Stimulated activated CD4-positive, alpha-beta T cell treated with anti-CD3 and anti-CD28 coated beads, TNF-alpha, amount 100 ng/mL, for 48 hours (primary cell): ENCODE measurements at places on chromosomes 2 and 18.

GRCh38 chr2:117126656-117127055 lies 687.8 kb upstream of the DDX18 start:
- DNase-seq: no peak

- DNase-seq: no peak
Measured at GRCh38 chr2:120014226-120014980, 1.5 kb downstream of the EPB41L5 start.

DNA sequence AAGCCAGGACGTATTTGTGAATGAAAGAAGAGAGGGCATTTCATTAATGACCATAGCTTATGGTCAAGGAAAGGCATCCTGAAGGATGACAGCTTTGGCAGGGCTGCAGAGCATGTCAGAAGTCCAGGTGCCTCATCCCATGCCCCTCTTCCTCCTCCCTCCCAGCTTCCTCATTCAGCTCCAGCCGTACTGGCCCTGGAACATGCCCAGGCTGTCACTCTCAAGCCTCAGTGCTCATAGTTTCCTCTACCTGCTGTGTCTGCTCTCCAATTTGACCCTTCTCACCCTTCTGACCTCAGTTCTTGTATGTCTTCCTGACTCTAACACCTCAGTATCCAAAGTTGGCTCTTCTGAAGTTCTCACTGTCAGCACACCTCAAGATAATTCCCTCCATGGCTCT lies 695.8 kb upstream of the HS6ST1 start:
- DNase-seq: no peak

GRCh38 chr18:9260388-9261380 lies 73.9 kb upstream of the TWSG1 start:
- no peak for DNase-seq

GRCh38 chr2:237972211-237972610 lies 5.4 kb downstream of the UBE2F start:
- no peak for DNase-seq

DNA sequence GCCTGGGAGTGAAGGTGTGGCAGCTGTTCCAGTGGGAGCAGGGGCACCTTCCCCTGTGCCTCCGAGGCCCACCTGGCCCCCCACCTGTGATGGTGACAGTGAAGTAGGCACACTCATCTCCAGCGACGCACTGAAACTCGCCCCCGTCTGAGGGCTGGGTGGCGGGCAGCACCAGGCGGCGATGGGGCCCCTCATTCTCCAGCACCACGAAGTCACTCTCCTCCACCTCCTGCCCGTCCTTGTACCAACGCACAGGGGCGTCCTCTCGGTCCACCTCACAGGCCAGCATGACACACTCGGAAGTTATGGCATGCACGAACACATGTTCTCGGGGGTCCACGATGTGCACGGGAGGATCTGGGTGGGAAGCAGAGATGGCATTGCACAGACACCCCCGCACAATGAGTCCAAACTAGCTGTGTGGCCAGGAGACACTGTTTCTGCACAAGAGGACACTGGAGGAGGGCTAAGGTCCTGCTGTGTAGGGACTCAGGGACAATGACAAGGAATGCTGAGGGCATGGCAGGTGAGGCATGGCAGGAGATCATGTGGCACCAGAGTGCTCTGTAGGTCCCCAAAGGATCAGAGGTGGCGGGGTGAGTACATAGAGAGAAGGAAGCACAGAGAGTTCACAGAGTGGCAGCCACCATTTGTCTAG lies 7.9 kb downstream of the OBSL1 start:
- DNase-seq: no peak

GRCh38 chr2:117856415-117857210 lies 42.1 kb downstream of the DDX18 start:
- no peak for DNase-seq

GRCh38 chr2:32772638-32773447 lies 145.0 kb downstream of the TTC27 start:
- DNase-seq: no peak

GRCh38 chr18:35136248-35136647 lies 95.0 kb downstream of the MAPRE2 start:
- no peak for DNase-seq

GRCh38 chr2:227881866-227882517 lies 10.6 kb downstream of the DAW1 start:
- no peak for DNase-seq

DNA sequence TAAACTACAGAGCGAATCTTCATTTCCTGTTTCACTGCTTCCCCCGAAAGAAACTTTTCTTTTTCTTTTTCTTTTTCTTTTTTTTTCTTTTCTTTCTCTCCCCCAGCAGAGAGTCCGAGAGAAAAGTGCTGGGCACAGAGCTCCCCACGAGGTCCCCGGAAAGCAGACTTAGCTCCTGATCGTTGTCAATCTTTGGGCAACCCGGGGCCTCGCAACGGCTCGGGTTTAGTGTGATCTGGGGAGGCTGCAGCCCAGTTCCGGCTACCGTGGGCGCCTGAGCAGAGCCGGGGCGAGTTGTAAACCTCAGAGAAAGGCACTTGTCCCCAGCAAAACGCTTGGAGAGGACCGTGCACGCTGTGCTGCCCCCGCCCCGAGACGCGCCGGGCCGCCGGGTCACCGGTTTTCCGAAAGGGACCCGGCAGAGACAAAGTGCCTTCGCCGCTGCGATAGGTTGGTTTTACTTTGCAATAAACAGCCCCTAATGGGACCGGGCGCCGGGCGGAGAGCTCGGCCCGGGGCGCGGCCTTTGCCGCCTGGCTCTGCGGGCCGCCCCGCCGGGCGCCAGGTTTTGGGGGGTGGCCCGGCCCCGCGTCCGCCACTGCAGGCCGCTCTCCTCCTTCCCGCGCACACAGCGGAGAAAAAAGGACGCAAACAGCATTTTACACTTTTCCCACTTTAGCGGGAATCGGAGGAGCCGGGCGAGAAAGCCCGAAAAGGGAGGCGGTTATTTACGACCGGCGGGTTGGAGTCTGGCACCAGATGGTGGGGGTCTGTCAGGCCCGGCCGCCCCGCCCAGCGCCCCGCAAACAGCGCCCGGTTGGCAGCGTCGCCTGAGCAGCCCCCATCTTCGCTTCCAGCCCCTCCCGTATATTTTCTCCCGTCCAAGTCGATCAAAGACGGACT lies 136.0 kb downstream of the INSIG2 start:
- peak; percentile 7 for DNase-seq

- no peak for DNase-seq
Measured at GRCh38 chr2:103667335-103667884, 905.6 kb downstream of the TMEM182 start.

- no peak for DNase-seq
Measured at GRCh38 chr2:58063641-58064040, 17.0 kb downstream of the VRK2 start.

- no peak for DNase-seq
Measured at GRCh38 chr2:79576451-79576850, 63.6 kb downstream of the CTNNA2 start.

DNA sequence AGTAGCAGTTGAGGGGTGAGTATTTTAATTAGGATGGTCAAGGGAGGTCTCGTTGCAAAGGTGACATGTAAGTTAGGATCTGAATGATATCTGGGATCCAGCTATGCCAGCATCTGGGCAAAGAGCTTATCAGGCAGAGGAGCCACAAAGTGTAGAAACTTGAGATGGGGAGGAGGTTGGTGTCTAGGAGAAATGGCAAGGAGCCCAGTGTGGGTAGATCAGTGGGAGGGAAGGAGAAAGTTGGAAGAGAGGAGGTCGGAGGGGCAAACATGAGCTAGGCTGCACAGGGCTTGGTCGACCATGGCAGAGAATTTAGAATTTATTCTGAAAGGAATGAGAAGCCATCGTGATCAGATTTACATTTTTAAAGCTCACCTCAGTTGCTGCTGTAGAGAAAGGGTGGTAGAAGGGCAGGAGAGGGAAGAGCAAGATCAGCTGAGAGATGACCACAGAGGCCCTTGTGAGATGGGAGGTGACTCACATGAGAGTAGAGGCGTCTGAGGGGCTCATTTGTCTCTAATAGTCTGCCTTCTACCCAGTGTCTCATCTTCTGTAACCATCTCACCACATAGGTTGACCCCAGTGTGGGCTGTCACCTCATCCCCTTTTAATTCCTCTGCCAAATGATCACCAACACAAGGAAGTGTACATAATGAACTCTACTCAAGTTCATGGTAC lies 170.0 kb downstream of the ETAA1 start:
- DNase-seq: no peak

GRCh38 chr2:5695654-5696403 lies 3.6 kb downstream of the SOX11 start:
- no peak for DNase-seq

GRCh38 chr2:223936862-223937326 lies 8.2 kb downstream of the WDFY1 start:
- DNase-seq: no peak
